ENCODE measurements at places on chromosomes 4 and X.

GRCh38 chr4:156006192-156006591 is 52.5 kb upstream of the CTSO start:
- no peak for DNase-seq

- peak; percentile 51 for DNase-seq
These were observed 15.7 kb downstream of the OFD1 start for GRCh38 chrX:13750204-13750603.

GRCh38 chr4:78250500-78250899 is 193.4 kb downstream of the FRAS1 start:
- DNase-seq: no peak

- no peak for DNase-seq
These were observed 113.5 kb downstream of the DHX15 start for GRCh38 chr4:24470666-24471485.

DNA sequence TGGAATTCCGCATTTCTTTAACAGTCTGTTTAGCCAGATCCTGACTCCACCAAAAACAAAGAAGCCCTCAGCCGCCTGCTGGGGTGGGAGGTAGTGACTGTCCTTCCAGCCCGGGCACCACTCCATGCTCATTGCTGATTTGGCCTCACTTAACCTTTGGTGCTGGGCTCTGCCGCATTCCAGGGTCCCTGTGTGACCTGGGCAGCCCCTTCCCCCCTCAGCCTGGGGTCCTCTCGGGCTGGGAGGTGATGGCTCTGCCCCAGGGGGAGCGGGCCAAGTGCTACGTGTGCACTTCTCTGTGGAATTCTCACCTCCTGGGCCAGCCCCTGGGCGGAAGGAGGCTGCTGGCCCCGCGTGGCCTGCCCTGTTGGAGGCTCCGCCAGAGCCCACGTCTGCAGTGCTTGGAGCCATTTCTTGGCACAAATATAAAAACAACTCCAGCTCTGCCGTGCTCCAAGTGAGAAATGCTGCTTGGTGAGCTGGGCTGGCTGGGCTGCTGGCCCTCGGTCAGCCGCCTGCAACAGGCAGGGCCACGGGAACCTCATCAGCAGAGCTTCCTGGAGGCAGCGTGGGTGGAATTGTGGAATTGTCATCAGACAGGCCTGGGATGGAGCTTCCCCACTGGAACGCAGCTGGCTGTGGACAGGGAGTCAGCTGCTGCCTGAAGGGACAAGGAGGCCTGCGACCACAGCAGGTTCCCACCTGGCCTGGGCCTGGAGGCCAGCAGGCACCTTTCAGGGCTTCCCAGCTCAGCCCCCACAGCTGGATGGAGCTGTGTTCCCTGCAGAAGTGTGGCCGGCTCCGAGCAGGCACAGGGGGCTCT is 66.0 kb downstream of the TRMT44 start:
- DNase-seq: no peak

DNA sequence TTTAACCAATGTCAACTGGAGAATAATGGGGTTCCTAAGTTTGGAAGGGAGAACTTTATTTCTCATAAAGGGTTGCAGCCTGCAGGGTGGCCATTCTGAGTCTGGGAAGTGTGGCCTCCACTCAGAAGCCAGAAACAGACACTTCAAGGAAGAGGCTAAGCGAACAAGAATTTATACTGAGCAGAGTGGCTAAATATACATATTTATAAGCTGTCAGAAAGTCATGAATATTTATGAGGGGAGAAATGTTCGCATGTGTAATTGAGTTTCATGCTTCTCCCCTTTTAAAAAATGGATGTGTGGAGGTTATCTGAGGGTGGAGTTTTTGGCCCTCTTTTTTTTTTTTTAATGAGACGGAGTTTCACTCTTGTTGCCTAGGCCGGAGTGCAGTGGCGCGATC is 78.1 kb upstream of the PLAC8 start:
- DNase-seq: no peak

- DNase-seq: no peak
These were observed 62.7 kb upstream of the ARHGAP36 start for GRCh38 chrX:130995439-130995838.

- DNase-seq: no peak
These were observed 12.2 kb downstream of the SRD5A3 start for GRCh38 chr4:55358246-55358645.

- no peak for DNase-seq
These were observed 147.2 kb upstream of the MBNL3 start for GRCh38 chrX:132636080-132636479.

DNA sequence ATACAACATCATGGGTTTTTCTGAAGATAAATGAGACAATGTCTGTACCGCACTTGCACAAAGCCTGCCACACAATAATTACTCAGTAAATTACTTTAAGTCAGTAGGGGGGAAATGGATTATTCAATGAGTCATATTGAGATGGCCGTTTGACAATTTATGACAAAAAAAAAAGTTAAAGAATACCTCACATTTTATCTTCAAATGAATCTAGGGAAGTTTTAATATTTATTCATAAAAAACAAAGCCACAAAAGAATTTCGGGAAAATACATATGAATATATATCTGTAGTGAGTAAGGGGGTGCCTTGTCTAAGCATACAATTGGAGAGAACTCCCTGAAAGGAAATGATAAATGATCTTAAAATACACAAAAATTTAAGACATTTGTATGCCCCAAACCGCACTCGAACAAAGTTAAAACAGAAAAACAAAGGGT is 197.0 kb upstream of the SLC7A11 start:
- DNase-seq: no peak

GRCh38 chrX:113522814-113523213 is 682.2 kb upstream of the AMOT start:
- DNase-seq: no peak

DNA sequence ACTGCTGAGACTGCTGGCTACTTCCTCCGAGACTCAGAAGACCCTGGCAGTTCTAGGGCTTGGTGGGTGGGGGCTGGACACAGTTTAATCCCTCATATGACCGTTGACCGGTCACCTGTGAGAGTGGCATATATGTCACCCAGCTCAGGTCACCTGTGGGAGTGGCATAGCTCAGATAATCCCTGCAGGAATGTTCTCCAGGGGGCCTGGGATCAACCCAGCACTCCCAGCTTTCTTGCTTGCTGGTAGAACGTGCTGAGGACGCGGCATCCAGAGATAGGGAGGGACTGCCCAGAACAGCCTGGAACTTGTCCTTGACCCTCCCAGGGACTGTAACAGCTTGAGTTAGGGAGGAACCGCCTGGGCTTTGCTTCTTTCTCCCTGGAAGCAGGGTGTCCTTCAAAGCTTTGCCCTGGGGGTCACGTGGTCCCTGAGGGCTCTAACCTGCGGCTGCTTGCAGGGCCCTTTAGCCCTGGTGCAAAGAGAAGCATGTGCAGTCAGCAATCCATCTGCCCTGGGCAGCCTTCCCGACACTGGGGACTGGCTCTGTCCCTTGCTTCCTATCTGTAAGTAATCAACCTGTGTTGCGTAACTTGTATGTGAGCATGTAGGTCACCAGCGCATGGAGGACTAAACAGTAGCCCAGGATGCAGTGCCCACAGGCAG is 55.3 kb downstream of the ZFYVE28 start:
- DNase-seq: no peak

DNA sequence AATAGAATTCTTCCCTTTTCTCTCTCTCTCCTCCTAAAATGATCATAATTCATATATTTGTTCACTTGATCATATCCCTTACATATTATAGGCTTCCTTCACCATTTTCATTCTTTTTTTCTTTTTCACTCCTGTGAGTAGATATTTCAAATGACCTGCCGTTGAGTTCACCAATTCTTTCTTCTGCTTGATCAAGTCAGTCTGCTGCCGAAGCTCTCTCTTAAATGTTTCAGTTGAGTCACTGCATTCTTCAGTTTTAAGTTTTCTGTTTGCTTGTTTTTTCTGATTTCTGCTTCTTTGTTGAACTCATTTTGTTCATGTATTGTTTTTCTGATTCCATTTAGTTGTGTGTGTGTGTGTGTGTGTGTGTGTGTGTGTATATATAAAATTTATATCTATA is 354.3 kb downstream of the GPAT3 start:
- no peak for DNase-seq

DNA sequence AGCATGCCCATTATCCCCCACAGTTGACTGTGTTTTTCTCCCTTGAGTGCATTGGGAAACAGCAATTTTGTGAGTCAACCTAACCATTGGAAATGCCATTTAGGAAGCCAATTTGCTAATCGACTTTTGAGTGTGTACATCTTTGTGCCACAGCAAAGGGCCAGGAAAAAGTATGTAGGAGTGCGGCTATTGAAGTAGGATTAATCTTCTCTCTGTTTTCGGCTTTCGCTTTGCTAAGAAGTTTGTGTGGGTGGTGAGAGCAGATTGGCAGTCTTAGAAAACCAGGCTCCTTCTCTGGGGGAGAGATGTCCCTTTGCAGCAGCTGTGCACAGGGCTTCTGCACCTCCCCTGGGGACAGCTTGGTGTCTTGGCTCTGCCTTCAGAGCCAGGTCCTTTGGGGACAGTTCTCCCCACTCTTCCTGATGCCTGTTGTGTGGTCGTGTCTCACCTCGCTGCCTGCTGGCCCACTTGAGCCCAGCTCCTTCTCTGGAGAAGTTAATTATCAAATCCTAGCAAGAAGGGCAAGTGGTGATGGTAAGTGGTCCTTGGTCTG is 74.5 kb downstream of the GEMIN8 start:
- DNase-seq: no peak

- DNase-seq: no peak
These were observed 3.8 kb downstream of the GABRE start for GRCh38 chrX:151970661-151971060.

GRCh38 chrX:25721564-25721963 is 416.6 kb upstream of the MAGEB18 start:
- no peak for DNase-seq

DNA sequence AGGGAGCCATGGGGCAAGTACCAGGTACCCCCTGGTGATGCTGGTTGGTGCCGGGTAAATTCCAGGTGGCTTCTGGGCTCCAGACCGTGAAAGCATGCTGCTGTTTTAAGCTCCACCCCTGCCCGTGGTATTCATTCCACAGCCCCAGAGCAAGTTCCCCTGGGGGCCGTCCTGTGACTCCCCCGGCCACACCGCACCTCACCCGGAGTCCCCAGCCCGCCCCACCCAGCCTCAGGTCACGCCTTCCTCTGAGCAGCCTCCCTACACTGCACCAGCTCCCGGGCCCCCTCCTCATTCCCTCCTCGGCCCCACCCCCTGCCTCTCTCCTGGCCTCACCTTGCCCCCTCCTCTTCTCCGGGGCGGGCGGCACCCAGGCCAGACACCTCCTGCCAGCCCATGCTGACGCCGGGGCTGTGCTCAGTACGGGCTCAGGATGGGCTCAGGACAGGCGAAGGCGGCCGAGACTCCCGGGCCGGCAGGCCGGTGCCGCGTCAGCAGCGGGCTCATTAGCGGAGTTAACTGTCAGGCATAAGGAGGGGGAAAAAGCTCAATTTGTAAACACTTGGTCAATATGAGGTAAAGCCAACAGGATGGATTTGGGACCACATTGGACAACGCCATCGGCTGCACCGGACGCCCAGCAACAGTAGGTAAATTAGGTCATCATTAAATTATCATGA is 127.4 kb downstream of the FAM53A start:
- DNase-seq: no peak

DNA sequence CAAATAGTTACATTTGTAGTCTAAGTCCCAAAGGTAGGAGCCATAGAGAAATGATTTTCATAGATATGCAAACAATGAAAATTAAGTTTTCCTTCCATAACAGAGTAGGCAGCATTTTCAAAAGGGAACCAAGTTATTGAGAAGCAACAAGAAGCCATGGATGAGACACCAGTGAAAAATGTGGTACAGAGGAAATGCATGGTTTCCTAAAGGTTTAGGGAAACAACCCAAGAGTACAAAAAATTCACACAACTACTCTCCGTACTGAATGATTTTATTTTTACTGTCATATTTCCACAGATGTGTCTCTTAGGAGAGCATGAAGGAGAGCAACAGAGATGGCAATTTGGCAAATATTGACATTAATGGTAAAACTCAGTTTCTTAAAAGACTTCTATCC is 1408.9 kb upstream of the PCDH7 start:
- DNase-seq: no peak

DNA sequence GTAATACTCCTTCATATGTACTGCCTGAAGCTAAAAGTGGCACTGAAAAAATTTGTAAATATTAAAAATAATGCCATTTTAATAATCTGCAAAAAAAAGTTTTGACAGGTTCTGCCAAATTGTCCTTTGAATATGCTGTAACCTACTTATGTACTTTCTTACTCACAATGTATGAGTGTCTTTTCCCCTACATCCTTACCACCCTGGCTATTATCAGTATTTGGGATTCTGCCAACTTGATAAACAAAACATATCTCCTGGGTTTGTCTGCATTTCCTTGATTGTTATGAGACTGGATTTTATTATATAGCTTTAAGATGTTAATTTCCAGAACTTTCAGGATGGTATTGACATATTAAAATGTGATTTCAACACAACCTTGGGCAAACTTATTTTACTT is 187.9 kb downstream of the CHM start:
- no peak for DNase-seq

GRCh38 chrX:375181-376036 is 11.3 kb downstream of the PPP2R3B start:
- no peak for DNase-seq

DNA sequence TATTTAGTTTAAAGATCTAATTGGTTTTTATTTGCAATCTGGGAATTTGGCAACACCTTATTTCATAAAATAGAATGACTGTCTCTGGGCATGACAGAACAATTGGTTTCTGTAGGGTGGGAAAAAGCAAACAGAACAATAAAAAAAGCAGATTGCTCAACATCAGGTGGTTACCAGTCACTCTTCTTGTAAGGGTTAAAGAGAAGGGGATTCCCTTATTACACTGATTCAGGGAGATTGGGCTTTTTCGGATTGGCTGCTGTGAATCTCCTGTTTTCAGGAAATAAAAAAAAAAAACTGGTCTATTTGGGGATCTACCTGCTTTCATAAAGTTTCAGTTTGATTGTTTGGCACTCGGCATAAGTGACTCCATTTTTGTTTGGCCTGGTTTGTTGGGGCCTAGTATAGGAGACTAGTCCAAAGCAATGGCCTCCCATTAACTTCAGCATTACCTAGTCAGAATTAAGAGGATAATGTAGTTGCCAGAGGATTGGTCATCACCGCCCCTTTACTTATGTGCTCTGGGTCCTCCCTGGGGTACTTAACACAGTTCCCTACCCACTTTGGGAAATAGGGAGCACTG is 380.5 kb downstream of the IDS start:
- DNase-seq: no peak

- peak; percentile 6 for DNase-seq
These were observed 229.9 kb upstream of the AFF2 start for GRCh38 chrX:148270499-148270898.

GRCh38 chr4:38663090-38663800 is 754 bp upstream of the KLF3 start:
- DNase-seq: no peak

- no peak for DNase-seq
These were observed 132.2 kb downstream of the STIM2 start for GRCh38 chr4:26992657-26993361.

GRCh38 chr4:110867981-110868720 is 245.3 kb upstream of the PITX2 start:
- DNase-seq: no peak

DNA sequence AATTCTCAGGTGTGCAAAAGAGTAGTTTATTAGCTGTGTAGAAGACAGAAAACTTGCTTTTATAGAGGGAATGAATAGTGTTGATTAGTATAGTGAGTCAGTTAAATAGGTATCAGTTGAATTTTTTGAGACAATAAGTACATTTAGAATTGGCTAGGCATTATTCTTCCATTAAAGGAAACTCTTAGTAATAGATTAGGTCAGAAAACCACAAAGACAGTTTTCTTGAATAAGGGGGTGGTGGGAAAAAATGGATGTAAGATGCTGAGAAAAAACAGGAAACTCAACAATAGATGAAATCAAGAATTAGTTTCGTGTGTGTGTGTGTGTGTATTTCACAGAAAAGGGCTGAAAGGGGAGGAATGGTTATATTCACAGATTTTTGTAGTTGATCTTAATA is 16.8 kb downstream of the CD38 start:
- no peak for DNase-seq
